ENCODE measurements at places on chromosomes 7 and 10. TPM values are rescaled to one million over a fixed set of nuclear protein-coding genes. Genes with fewer than 3 reads are reported as not detected.

Gene TMEM176B
- not detected for total RNA-seq

- no peak for DNase-seq
- H3K4me1 ChIP-seq, result no peaks in the 10 kb centered on the region
- no peak overlapping the region for H3K27ac ChIP-seq
- H3K4me3 ChIP-seq, result no peak overlapping the region
- no peaks in the 10 kb centered on the region for H3K27me3 ChIP-seq
Measured at GRCh38 chr7:138387755-138388475, 72.1 kb upstream of the TRIM24 start.

Gene ZPBP
- total RNA-seq, result not detected

GRCh38 chr10:126696684-126697083, 26.2 kb upstream of the C10orf90 start:
- H3K27me3 ChIP-seq, result no peaks in the 10 kb centered on the region
- H3K36me3 ChIP-seq, result no peaks in the 10 kb centered on the region
- no peak overlapping the region for H3K27ac ChIP-seq
- no peak for DNase-seq
- H3K4me3 ChIP-seq, result no peak overlapping the region

DNA sequence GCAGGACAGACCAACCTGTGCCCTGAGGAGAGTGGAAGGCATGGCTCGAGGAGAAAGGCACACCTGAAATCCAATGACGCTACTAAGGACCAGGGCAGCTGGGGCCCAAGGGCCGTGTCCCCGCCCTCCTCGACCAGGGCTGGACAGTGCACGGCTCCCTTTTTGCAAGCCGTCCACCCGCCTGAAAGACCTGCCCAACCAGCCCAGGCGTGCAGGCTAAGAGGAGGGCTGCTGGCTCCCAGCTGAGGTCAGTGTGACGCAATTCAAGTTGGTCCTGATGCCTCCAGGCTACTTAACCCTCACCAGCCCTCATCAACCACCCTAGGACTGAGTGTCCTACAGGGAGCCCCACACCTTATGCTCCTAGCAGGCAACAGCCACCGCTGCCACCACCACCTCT, 69.3 kb downstream of the DLG5 start:
- H3K4me3 ChIP-seq, result no peak overlapping the region
- no peaks in the 10 kb centered on the region for H3K4me1 ChIP-seq
- no peaks in the 10 kb centered on the region for H3K27me3 ChIP-seq
- no peaks in the 10 kb centered on the region for H3K36me3 ChIP-seq

- H3K4me3 ChIP-seq, result no peak overlapping the region
- H3K27ac ChIP-seq, result no peak overlapping the region
- H3K4me1 ChIP-seq, result peaks cover 20% of the 10 kb centered on the region
- H3K36me3 ChIP-seq, result peaks cover 5% of the 10 kb centered on the region
- DNase-seq, result no peak
- no peaks in the 10 kb centered on the region for H3K27me3 ChIP-seq
Measured at GRCh38 chr7:36295090-36295489, 94.6 kb upstream of the ANLN start.

Gene PPP1R3C
- total RNA-seq, result 0.23 TPM

DNA sequence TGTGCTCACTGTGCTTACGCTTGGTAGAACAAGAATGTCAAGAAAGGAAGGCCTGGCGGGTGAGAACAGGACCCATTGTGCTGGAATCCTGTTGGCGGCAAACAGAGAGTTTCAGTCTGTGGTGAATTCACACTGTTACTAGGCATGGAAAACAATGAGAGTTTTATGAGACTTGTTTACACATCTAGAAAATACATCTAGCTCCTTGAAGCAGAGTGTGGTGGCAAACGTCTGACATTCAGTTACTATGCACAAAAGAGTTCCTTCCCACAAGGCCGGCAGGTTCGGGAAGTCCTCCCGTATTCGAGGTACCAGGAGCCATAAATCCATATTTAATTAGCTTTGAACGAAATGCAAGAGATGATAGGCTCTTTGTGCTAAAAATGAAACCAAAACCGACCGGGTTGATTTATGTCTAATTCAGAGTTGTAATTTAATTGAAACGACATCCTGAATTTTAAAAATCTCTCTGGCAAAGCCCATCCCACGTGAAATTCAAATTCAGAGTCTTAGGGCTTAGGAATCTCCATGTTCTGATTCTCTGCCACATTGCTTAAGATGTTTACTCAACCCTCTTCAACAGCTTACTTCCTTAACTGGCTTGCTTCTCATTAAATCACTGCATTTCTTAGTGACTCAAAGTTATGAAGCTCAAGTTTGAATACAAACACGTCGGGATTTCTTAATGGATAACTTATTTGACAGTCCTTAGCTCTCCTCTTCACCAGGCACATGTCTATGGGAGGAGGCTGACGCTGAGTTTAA, 299.9 kb upstream of the PITRM1 start:
- no peaks in the 10 kb centered on the region for H3K36me3 ChIP-seq
- peak overlapping the region; percentile 70 for H3K4me3 ChIP-seq
- H3K4me1 ChIP-seq, result peaks cover 52% of the 10 kb centered on the region
- H3K27me3 ChIP-seq, result peaks cover 9% of the 10 kb centered on the region

GRCh38 chr7:82018226-82018625, 248.4 kb upstream of the HGF start:
- no peak overlapping the region for H3K4me3 ChIP-seq
- H3K36me3 ChIP-seq, result no peaks in the 10 kb centered on the region
- DNase-seq, result no peak
- H3K27me3 ChIP-seq, result no peaks in the 10 kb centered on the region
- no peaks in the 10 kb centered on the region for H3K4me1 ChIP-seq
- H3K27ac ChIP-seq, result no peak overlapping the region

Gene ECHDC3
- not detected for total RNA-seq

DNA sequence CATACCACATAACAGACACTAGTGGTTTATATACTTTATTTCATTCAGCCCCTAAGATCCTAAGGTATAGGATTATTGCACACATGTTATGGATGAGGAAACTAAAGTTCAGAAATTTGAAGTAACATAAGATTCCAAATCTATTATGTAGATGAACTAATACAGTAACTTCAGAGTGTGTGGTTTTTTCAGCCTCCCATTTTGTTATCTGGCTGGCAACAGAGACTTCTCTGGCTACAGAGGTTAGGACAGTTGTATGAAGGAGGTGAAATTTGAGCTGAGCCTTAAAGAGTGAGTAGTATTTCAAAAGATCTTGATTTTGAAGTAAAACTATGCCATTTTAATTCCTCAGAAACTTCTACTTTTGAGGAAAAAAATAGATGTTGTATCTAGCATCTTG, 125.4 kb downstream of the MAPK8 start:
- H3K36me3 ChIP-seq, result no peaks in the 10 kb centered on the region
- no peak overlapping the region for H3K27ac ChIP-seq
- no peaks in the 10 kb centered on the region for H3K4me1 ChIP-seq
- H3K4me3 ChIP-seq, result no peak overlapping the region

- H3K27ac ChIP-seq, result no peak overlapping the region
- no peak for DNase-seq
- peaks cover 8% of the 10 kb centered on the region for H3K36me3 ChIP-seq
- H3K27me3 ChIP-seq, result no peaks in the 10 kb centered on the region
- peaks cover 19% of the 10 kb centered on the region for H3K4me1 ChIP-seq
- no peak overlapping the region for H3K4me3 ChIP-seq
Measured at GRCh38 chr7:135448753-135449152, 61.1 kb downstream of the CNOT4 start.

DNA sequence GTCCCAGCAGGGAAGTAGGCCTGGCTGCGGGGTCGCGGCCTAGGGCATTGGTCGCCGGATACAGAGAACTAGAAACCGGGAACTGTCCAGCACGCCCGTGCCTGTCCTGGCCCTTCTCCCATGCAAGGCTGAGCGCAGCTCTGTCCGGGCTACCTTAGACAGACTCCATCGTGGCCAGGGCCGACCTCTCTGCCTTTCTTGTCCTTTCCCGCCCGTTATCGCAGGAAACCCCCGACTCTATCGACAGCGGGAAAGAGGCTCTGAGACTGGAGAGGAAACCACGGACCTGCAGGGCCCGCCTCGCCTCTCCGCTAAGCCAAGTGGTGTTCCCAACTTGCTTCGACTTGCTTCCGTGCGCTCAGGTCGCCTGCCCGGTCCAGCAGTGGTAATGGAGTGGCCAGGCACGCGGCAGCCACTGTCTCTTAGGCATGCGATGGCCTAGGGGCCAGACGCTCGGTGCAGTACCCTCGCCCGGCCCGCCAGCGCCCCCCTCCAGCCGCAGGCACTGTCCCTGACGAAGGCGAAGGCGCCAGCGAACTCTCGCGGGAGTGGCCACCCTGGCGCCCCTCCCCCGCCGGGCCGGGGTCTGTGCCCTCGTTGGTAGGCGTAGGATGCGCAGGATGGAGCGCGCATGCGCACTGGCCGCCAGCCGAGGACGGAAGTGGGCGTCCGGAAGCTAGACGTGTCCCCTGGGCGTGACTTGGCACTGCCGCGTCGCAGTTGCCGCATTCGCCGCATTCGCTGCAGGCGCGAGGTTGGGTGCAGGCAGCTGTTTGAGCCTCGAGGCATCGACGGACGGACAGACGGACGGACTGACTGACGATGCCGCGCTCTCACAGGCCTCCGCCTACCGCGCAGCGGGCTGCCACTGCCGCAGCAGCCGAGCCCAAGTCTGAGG, 54.4 kb downstream of the MCMBP start:
- H3K36me3 ChIP-seq, result peaks cover 8% of the 10 kb centered on the region
- no peaks in the 10 kb centered on the region for H3K4me1 ChIP-seq
- no peak overlapping the region for H3K27ac ChIP-seq
- DNase-seq, result no peak

Gene FAM221A
- total RNA-seq, result 6.3 TPM

DNA sequence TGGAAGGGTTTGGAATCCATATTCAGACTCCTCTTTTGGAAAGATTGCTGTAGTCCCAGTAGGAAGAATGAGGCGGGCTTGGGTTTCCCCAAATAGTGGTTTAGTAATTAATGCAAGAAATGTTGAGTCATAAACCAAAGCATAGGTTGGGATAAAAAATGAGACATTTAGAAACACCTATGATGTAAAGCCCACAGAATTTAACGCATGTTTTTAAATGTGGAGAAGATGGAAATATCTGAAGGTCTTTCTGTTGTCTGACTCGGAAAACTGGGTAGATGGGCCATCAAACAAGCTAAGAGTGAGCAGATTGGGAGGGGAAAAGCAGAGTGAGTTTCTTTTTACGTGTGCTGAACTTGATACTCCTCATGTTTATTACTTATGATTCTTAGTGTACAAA, 62.2 kb downstream of the LANCL2 start:
- H3K27me3 ChIP-seq, result no peaks in the 10 kb centered on the region
- H3K4me3 ChIP-seq, result no peak overlapping the region
- no peak overlapping the region for H3K27ac ChIP-seq
- H3K36me3 ChIP-seq, result peaks cover 5% of the 10 kb centered on the region
- no peak for DNase-seq
- peaks cover 6% of the 10 kb centered on the region for H3K4me1 ChIP-seq

DNA sequence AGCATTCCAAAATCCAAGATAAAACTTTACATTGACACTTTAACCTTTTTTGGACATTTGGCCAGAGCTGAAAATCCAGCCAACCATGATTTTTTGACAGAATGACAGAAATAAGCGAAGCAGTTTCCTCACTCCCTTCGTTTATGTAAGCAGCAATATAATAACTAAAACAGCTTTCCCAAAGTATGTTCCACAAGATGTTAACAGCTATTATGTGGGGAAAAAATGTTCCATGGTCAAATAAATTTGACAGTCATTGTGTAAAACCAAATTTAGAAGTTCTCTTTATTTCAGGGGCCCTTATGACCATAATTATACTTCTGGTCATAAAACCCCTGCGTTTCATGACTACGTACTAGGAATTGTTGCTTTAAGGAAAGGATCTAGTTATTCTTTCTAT, 416.5 kb downstream of the MAGI2 start:
- H3K36me3 ChIP-seq, result no peaks in the 10 kb centered on the region
- no peak for DNase-seq
- no peaks in the 10 kb centered on the region for H3K4me1 ChIP-seq
- H3K27me3 ChIP-seq, result no peaks in the 10 kb centered on the region

- no peak overlapping the region for H3K4me3 ChIP-seq
- no peak overlapping the region for H3K27ac ChIP-seq
- peaks cover 7% of the 10 kb centered on the region for H3K27me3 ChIP-seq
- H3K36me3 ChIP-seq, result no peaks in the 10 kb centered on the region
- H3K4me1 ChIP-seq, result peaks cover 6% of the 10 kb centered on the region
- DNase-seq, result no peak
Measured at GRCh38 chr10:11088709-11089108, 71.0 kb downstream of the CELF2 start.

DNA sequence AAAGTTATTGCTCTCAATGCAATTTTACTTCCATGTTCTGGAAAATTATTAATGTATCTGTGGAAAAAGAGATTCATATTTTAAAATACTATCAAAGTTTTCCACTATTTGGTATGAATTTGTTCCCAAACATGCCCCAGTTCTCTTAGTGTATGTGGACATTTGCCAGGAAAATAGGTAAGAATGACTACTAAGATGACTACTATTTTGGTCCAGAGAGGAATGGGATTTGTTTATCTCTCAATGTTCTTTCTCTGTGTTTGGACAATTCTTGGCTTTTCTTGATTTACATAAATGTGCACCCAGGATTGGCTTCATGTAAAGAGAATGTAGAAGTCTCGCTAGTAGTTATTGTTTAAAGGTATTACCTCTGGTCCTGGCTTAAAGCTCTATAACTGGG, 60.3 kb upstream of the POT1 start:
- H3K27ac ChIP-seq, result no peak overlapping the region
- H3K27me3 ChIP-seq, result no peaks in the 10 kb centered on the region
- no peak overlapping the region for H3K4me3 ChIP-seq
- DNase-seq, result no peak
- H3K4me1 ChIP-seq, result no peaks in the 10 kb centered on the region
- no peaks in the 10 kb centered on the region for H3K36me3 ChIP-seq

DNA sequence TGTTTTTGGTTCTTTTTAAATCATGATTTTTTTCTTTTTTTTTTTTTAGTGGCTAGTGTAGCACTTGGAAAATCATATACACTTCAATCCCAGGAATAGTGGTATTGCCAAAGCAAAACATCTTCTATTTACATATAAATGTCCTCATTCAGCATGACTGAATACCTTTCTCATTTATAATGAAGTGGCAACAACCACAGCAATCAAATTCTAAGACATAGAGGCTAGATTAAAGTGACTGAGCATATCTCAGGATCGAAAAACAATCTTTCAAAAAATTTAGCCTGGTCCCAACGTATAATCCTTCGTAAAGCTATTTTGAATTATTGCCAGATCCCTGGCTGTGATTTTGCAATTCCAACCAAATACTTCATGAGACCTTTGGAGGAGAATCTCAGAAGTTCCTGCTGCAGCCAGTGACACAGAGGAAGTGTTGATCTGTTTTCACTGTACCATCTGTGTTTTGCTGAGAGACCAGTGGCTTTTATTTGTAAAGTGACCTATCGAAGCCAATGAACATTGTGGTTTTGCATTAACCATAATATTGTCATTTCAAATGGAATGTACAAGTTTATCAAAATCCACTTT, 29.8 kb upstream of the SP8 start:
- DNase-seq, result no peak
- H3K4me3 ChIP-seq, result no peak overlapping the region
- no peaks in the 10 kb centered on the region for H3K4me1 ChIP-seq

- no peak overlapping the region for H3K27ac ChIP-seq
- peaks cover 2% of the 10 kb centered on the region for H3K27me3 ChIP-seq
- H3K4me3 ChIP-seq, result no peak overlapping the region
Measured at GRCh38 chr7:132757783-132758182, 181.5 kb upstream of the PLXNA4 start.

Gene EPO
- not detected for total RNA-seq
